Skeletal muscle cell (primary cell): ENCODE measurements at places on chromosomes 2 and 18.

- no peak for DNase-seq
These were observed 8.8 kb downstream of the PLCL1 start for GRCh38 chr2:197813093-197813787.

GRCh38 chr2:239143858-239144712, 256.7 kb downstream of the HDAC4 start:
- peak; percentile 23 for DNase-seq

DNA sequence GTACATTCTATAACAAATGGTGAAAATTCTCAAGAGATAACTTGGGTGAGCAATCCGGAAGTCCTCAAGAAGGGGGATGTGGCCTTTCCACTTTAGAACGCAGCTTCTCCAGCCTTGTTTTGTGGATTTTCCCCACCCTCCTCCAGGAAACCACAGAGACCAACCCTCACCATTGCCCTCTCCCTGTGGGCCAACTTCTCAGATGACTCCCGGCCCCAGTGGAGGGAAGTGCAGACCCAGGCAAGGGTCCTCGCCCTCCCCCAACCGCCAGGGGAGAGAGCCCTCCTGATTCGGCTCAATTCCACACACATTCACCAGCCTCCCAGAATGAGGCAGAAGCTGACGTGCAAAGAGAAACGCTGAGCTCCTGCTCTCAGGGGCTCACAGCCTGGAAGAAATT, 277.2 kb downstream of the EIPR1 start:
- no peak for DNase-seq

DNA sequence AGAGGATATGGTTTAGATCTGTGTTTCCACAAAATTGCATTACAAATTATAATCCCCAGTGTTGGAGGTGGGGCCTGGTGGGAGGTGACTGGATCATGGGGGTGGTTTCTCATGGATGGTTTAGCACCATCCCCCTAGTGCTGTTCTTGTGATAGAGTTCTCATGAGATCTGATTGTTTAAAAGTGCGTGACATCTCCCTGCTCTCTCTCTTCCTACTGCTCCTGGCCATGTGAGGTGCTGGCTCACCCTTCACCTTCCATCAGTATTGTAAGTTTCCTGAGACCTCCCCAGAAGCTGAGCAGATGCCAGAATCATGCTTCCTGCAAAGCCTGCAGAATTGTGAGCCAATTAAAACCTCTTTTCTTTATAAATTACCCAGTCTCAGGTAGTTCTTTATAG, 33.1 kb downstream of the LHCGR start:
- DNase-seq, result no peak

GRCh38 chr2:158777077-158777476, 18.0 kb upstream of the DAPL1 start:
- no peak for DNase-seq

- DNase-seq, result no peak
These were observed 83.4 kb downstream of the DOCK10 start for GRCh38 chr2:224958873-224959272.

GRCh38 chr2:176508984-176509740, 239.9 kb downstream of the MTX2 start:
- DNase-seq, result no peak

DNA sequence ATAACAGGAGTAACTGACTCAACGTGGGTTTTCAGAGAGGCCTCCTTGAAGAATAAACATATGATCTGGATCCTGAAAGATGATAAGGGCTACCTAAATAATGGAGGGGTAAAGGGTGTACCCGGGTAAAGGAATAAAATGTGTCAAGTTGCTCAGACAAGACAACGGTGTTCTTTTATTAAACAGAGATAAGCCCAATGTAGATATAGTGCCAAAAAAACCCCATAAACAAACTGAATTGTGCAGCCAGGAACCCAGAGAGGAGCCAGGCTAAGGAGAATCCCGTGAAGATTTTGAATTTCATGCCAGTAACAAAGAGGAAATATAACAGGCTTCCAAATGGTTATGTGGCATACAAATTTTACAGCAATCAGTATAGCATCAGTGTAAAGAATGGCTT, 618.2 kb downstream of the CPS1 start:
- DNase-seq, result no peak

DNA sequence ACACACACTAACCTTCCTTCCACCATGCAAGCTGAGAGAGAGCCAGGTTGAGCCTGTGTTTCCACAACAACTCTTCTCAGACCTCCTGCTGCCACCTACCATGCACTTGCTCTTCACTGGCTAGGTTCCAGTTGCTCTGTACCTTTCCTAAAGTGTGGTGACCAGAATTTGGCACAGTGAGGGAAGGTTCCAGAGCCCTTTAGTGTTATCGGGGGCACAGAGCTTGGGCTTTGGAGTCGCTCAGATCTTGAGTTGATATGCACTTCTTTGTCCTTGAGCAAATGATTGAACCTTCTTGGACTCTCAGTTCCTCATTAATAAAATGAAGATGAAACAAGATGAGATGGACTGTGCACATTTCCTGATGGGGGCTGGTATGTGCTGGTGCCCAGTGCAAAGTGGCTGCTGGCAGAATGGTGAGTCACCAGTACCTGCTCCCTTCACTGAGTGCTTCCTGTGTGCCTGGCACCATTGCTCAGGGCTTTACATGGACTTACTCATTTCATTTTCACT, 47.1 kb downstream of the NEDD4L start:
- no peak for DNase-seq

- no peak for DNase-seq
These were observed 281.5 kb downstream of the NEDD4L start for GRCh38 chr18:58325494-58325893.

- DNase-seq, result no peak
These were observed 766 bp downstream of the CCDC85A start for GRCh38 chr2:56184500-56185011.

- DNase-seq, result peak; percentile 97
These were observed 249.7 kb upstream of the OSR1 start for GRCh38 chr2:19607931-19608771.

- DNase-seq, result peak; percentile 86
These were observed 52.7 kb downstream of the MAP2 start for GRCh38 chr2:209476367-209477208.

DNA sequence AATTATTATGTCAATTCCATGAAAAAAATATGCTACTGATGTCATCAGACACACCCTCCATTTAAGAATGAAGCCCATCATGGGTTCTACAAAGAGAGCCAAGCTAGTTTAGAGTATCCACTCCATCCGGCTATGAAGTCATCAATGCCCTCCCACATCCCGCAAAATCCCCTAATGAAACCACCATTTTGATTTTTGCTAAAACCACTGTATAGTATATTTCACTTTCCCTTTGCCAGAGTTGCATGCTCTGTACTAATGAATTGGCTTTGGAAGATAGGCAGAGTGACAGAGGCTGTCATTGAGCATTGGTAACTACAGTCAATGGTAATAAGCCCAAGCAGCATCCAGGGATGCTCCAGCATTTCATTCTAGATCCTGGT, 118.6 kb downstream of the ANKRD44 start:
- DNase-seq, result no peak

DNA sequence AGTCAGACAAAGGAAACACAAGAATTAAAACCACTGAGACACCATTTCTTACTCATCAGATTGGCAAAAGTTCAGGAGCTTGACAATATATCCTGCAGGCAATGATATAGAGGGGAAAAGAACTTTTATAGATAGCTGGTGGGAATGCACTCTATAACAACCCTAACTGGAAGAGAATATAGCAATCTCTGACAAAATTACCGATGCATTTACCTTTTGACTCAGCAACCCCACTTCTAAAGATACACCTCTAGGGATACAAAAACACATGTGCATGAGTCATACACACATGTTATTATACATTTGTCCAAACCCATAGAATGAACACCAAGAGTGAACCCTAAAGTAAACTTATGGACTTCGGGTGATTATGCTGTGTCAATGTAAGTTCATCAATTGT, 79.4 kb upstream of the SRD5A2 start:
- DNase-seq, result no peak

DNA sequence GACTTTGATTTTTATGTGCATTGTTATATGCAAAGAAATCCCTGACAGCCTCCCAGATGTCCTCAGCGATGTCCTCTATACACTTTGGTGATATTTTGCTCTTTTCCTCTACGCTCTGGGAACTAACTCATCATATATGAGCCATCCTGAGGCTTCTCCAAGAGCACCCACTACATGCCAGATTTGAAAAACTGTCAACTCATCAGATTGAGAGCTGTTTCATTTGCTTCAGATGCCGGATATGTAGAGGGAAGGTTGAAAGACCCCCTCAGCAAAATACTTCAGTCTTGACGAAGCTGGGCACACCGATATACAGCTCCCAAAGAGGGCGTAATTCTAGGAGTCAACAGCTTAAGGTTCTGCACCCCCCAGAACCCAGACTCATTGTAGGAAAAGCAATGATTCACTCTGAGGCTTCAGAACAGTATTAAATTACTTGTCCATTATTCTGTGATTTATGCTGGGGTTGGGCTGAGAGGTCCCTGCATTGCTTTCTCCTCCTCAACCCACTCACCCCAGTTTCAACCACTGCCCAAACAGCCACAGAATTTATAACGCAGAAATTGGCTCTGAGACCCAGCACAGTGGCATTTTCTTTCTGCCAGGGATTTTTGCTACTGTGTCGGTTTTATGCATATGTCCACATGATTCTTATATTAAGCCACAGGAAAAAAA, 341.8 kb downstream of the ALK start:
- DNase-seq, result no peak

DNA sequence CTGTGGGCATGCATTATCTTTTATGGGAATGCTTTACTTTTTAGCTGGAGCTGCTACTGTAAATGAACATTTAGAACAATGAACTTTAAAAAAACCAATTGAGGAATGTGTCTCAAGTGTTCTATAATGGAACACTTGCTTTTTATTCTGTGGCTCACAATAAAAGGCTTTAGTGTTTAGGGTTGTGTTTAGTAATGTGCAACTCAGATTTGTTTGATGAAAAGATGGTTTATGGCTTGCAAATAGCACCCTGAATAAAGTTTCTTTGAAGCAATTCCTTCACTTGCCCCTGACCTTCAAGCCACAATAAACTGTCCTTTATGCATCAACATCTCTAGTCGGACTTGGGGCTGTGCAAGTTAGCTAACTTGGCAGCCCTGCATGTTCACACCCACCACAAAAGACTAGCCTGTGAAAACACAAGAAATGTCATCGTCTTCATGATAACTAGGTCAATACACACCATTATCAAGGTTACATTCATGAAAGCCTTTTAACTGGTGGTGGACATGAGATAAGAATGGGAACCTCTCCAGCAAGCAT, 98.7 kb downstream of the MYO1B start:
- DNase-seq, result no peak

- no peak for DNase-seq
These were observed 109.7 kb downstream of the RGPD3 start for GRCh38 chr2:106358521-106358920.

DNA sequence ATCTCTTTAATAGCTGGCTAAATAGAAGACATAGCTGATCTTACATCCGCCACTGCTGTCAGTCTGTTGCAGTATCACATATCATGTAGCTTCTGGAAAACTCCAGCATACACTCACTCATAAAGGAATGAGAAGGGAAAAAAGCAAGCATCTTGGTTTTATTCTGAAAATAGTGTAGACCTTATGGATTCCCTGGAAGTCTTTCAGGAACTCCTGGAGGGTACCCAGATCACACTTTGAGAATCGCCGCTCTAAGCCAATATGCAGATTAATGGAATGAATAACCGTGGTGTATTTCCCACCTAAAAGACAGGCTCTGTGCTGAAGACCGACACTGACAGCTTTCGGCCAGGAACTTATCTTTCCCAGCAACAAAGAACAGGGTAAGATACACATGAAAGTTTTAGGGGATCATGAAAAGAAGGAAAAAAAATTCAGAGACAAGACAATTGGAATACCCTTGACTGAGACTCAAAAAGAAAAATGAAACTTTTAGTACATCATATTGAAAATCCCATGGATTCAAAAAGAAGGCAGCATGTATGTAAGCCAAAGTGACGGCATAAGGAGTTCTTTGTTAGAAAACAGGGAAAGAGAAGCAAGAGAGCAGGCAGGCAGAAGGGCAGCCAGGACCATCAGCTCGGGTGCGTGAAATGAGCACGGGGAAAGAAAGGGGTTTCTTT, 56.4 kb upstream of the SEC11C start:
- no peak for DNase-seq

GRCh38 chr2:213991453-213992108, 419.3 kb upstream of the VWC2L start:
- DNase-seq, result no peak

DNA sequence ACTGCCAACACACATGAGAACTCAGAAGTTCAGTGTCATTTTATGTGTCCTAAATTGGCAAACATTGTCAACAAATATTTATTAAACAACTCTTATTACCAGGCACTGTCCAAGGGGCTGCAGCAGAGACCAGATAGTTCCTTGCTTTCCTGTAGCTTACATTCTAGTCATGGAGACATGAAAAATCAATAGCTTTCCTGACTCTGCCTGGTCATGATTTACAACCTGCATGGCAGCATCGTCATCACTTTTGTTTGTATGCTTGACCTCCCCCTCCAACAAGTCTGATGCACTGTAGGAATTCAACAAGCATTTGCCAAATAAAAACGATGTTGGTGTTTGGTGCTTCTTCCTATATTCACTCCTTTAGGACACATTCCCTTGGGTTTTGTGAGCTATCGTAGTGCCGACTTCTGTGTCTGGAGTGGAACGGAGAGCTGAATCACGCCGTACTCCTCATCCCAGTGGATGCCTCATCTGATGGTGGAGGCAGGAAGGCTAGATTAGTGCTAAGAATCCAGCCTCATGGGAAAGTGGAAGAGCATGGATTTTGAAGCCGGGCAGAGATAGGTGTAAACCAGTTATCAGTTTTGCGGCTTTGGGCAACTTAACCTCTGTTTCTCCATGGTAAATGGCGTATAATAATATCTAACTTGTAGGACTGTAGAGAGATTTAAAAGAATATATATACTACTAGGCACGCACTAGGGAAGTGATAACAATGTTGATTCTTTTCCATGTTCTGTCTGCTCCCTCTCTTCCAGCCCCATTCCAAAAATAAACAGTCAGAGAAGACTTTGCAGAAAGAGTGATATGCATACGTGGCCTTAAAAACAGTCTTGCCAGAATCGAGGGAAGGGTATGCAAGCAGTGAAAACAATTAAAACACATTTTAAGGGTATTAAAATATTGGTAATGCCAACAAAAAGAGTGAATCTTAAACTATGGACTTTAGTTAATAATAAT, 120.5 kb upstream of the ZFP36L2 start:
- DNase-seq, result no peak

DNA sequence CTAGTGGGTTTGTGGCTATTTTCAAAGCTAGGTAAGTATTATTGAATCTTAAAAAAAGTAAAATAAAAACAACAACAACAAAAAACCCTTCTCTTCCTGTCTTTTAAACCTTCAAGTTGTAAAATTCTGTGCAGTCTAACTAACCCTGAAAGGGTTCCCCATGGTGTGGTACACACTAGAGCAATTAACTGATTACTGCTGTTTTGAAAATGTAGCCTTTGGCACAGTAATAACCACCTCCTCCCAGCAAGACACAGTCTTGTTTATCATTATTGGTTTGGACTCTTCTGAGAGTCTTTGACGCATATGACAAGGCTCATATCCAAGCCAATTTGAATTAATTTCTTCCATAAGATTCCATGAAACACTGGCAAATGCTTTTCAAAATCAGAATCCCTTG, 2184.6 kb upstream of the PIK3C3 start:
- DNase-seq, result no peak
